Smooth muscle cell of trachea (primary cell): ENCODE measurements at places on chromosomes 1 and 21. TPM values are rescaled to one million over a fixed set of nuclear protein-coding genes. Genes with fewer than 3 reads are reported as not detected.

Gene PDZK1IP1
- 0.50 TPM in 1 of 2 replicates, not detected in the other for total RNA-seq

Gene HLX
- 2.6 and 8.9 TPM in 2 replicates for total RNA-seq

Gene C1orf185
- not detected in 2 replicates for total RNA-seq

Gene IL12RB2
- not detected in 2 replicates for total RNA-seq

Gene LCE3D
- total RNA-seq: not detected in 2 replicates

Gene KPNA6
- 39.9 and 47.5 TPM in 2 replicates for total RNA-seq

Gene RHD
- total RNA-seq: not detected in 2 replicates

Gene CFHR5
- total RNA-seq: not detected in 2 replicates

Gene TFF2
- not detected in 2 replicates for total RNA-seq

Gene FBXO2
- 1.3 and 4.0 TPM in 2 replicates for total RNA-seq

Gene SLC45A1
- total RNA-seq: 1.2 and 4.8 TPM in 2 replicates

Gene KIF26B
- total RNA-seq: 0.87 and 3.3 TPM in 2 replicates

Gene RAB3B
- 29.5 and 33.7 TPM in 2 replicates for total RNA-seq

Gene TSACC
- total RNA-seq: 0.33 TPM in 1 of 2 replicates, not detected in the other

Gene PNRC2
- total RNA-seq: 76.9 and 128 TPM in 2 replicates

Gene TMIGD3
- total RNA-seq: not detected in 2 replicates

Gene SLC44A5
- total RNA-seq: under 0.01 and 0.15 TPM in 2 replicates

Gene ZBTB48
- total RNA-seq: 14.8 and 19.4 TPM in 2 replicates

Gene CELSR2
- 1.5 TPM in 2 replicates for total RNA-seq

Gene PGM1
- total RNA-seq: 73.7 and 83.0 TPM in 2 replicates

Gene LRRC8B
- total RNA-seq: 0.58 and 0.66 TPM in 2 replicates

Gene F5
- under 0.01 TPM in 1 of 2 replicates, not detected in the other for total RNA-seq

Gene SIPA1L2
- total RNA-seq: 1.3 and 2.2 TPM in 2 replicates

Gene NFASC
- total RNA-seq: 19.1 and 49.0 TPM in 2 replicates

Gene A3GALT2
- total RNA-seq: 0.44 TPM in 1 of 2 replicates, not detected in the other

Gene ADAMTS5
- 8.3 and 9.3 TPM in 2 replicates for total RNA-seq

Gene NUP210L
- 0.15 and 0.17 TPM in 2 replicates for total RNA-seq

Gene TNFSF4
- total RNA-seq: 0.87 and 1.2 TPM in 2 replicates

Gene CFAP141
- total RNA-seq: not detected in 2 replicates

Gene CCDC24
- 3.6 and 3.8 TPM in 2 replicates for total RNA-seq

Gene CATSPERE
- total RNA-seq: 0.44 and 0.99 TPM in 2 replicates

Gene OR2T35
- total RNA-seq: not detected in 2 replicates
